ENCODE measurements at places on chromosomes 4 and X.

DNA sequence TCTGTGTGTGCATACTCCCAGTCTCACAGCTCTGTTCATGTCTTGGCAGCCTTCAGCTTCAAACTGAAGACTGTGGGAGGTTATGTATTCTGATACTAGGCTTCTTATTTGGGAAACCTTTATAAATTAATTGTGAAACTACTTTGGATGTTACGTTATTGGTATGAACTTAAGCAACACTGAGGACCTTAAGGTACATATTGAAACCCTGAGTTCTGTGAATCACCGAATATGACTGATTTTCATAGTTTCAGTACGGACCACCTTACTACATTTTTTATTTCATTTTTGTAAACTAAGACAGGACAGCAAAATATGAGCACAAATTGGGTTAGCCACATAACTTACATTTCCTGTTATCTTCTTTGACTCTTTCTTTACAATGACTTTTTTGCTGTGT lies 498.4 kb downstream of the PDGFC start:
- DNase-seq = no peak

- peak; percentile 36 for DNase-seq
Measured at GRCh38 chr4:107824350-107825071, at the start of gene SGMS2. SGMS2 (plus strand) TSS chr4:107824932; CDS start chr4:107895554, 70,622 bp downstream.

DNA sequence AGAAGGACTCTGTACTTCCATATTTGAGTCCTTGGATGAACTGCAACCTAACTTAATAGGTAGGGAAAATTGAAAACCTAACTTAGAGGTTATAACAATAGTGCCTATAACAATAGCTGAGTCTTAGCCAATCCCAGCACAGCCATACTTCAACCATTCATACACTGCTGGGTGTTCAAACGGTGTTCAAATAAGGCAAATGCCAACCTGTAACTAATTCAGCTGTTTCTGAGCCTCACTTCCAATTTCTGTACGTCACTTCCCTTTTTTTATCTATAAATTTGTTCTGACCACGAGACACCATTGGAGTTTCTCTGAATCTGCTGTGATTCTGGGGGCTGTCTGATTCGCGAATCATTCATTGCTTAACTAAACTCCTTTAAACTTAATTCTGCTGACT lies 9.6 kb upstream of the GRSF1 start:
- no peak for DNase-seq

GRCh38 chr4:88928852-88929251 lies 128.1 kb downstream of the FAM13A start:
- no peak for DNase-seq

GRCh38 chr4:108559068-108559793 lies 61.1 kb upstream of the RPL34 start:
- no peak for DNase-seq

DNA sequence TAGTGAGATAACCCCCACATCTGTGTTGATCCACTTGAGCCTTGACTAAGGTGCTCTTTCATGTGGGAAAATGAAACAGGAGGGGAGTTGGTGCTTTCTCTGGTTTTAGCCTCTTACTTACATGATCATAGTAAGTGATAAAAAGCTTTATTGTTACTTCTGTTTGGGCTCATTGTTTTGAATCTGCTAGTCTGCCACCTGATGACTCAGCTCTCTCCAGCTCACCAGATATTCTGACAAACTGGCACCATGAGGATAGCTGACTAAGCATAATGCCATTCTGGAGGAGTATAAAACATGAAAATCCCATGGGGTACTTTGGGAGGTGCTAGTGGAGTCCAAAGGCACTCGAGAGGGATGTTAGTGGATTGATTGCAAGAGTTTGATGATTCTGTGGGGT lies 824.0 kb downstream of the RAPGEF2 start:
- no peak for DNase-seq

DNA sequence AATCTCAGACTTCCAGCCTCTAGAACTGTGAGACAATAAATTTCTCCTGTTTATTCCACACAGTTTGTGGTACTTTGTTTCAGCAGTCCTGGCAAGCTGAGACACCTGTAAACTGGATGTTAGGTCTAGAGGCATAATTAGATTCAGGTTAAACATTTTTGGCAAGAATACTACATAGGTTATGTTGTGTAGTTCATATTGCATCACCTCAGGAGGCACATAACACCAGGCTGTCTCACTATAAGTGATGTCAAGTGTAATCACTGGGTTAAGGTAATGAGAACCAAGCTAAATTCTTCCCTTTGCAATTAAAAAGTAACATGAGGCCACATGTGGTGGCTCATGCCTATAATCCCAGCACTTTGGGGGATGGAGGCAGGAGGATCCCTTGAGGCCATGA lies 214.2 kb downstream of the ZNF674 start:
- no peak for DNase-seq

DNA sequence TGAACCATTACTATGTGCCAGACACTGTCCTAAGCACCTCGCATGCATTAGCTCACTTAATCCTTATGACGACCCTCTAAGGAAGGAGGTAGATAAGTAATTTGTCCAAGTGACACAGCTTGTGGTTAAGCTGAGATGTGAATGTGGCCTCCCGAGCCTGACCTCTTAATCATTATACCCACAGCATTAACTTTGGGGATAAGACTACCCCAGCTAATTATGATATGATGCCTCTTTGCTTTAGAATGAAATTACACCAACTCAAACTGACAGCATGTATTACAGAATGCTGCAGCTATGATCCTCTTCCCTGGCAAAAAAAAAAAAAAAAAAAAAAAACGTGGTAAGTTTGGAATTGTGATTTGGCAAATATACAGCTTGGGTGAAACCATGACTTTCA lies 53.5 kb downstream of the APBB2 start:
- DNase-seq = no peak

Data from amygdala (tissue), 56 donors.